GF-D8 (cell line): ENCODE measurements at places on chromosomes 1 and 21.

DNA sequence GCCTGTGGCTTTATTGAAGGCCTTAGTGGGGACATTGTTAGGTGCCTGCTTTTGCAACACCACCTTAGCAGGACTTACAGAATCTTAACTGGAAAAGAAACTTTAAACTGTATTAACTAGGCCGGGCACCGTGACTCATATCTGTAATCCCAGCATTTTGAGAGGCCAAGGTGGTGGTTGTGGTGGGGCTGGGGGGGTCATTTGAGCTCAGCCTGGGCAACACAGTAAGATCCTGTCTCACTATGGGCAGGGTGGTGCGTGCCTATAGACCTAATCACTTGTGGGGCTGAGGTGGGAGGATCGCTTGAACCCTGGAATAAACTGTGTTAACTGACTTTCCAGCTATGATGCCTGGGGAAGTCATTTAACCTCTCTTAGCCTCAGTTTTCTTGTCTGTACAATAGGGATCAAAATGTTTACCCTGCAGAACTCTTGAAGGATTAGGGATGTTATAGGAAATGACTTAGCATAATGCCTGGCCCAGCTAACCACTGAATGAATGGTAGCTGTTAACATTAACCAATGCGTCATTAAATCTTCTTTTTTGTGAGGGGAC is 39.5 kb downstream of the IER5 start:
- peak; percentile 8 for DNase-seq

DNA sequence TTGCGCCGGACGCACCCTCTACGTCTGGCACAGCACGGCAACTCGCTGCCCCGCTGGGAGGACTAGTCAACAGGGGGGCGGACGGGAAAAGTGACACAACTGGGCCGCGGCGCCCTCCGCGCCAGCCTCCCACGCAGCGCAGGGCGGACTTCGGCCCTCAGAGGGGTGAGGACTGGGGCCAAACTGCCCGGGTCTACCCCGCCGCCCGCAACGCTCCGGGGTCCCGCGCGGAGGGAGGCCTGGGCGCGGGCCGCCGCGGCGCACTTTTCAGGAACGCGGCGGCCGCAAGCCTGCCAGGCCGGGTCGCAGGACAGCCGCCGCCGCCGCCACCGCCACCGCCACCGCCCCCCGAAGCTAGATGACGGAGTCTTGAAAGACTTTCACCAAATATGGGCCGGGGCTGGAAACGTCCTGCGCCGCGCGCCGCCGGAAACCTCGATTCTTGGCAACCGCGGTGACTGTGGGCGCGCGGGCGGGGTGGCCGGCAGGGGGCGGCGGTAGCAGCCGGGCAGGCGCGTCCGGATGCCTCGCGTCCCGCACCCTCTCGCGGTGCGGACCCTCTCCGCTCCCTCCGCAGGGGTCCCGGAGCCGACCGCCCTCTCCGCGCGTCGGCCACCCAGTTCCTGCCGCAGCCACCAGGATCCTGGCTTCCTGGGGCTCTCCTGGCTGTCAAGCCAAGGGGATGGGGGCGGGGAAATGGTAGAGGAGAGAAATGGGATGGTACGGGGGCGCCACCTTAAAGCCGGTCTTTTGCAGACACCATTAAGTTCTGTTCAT is 3.7 kb upstream of the CCN1 start:
- no peak for DNase-seq

DNA sequence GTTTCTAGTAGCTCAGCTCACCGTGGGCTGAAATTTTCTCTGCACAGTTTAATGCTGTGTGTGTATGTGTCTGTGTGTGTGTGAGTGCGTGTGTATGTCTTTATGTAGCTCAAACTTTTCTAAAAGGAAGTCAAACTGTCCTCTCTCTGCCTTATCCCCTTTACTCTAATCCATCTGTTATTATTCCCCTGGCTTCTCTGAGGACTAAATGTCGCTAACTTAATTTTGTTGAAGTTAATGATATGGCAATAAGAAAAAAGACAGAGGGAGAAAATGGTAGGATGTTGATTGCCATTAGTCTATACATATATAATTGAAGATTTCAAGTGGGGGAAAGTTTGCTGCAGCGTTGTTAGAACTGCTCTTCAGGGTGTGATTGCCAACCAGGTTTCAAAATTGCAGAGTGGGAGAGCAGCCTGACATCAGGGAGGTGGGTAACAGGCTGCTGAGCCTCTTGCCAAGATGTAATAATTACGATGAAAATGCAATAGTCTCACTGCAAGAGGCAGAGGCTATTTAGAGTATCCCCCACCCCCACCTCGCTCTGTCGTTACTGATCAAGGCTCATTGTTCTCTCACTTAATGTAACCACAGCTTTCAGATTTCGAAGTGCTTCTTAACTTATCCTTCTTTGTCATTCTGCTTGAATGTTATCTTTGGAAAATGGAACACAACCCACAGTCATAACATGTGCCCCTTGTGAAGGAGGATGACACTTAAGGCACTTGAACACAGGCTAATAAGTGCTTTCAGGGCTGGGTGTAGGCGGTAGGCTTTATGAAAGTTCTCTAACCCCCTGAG is 559.0 kb upstream of the PLXNA2 start:
- DNase-seq: no peak

DNA sequence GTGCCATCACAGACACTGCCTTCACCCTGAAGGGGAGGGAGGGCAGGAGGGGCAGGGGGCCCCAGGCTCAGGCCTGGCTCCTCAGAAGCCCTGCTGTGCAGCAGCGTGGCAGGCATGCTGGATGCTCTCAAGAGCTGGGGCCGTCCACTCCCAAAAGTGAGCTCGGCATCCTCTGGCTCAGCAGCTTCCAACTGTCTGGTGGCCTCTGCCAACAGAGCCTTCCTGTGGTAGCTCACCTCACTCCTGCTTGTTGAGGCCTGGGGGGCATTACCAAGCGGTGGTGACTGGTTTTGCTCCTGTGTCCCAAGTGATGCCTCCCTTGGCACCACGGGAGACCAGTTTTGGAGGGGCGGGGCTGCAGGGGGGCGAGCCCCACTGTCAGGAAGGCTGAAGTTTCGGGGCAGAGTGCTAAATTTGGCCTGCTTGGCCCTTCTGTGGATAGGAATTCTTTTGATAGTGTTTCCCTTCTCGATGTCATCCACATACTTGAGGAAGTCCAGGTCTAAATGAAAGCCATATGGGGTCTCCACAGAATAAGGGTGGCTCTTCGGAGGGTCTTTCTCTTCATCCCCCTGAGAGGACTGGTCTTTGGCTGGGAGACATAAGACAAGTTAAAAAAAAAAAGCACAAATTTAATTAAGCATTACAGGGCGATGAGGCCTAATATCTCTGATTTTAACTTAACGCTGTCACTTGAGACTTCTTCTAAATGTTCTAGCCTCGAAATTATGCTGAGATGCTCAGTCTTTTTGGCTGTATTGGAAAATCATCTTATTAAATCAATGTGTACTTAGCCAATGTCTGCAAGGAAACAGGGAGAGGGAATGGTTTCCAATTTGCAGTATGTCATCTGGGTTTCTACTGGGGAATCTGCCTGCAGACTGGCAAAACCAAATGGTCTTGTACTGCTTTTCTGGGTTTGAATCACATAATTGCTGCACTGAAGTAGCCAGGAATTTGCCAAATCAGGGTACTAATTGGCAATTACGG is 44.4 kb downstream of the KANK4 start:
- no peak for DNase-seq

DNA sequence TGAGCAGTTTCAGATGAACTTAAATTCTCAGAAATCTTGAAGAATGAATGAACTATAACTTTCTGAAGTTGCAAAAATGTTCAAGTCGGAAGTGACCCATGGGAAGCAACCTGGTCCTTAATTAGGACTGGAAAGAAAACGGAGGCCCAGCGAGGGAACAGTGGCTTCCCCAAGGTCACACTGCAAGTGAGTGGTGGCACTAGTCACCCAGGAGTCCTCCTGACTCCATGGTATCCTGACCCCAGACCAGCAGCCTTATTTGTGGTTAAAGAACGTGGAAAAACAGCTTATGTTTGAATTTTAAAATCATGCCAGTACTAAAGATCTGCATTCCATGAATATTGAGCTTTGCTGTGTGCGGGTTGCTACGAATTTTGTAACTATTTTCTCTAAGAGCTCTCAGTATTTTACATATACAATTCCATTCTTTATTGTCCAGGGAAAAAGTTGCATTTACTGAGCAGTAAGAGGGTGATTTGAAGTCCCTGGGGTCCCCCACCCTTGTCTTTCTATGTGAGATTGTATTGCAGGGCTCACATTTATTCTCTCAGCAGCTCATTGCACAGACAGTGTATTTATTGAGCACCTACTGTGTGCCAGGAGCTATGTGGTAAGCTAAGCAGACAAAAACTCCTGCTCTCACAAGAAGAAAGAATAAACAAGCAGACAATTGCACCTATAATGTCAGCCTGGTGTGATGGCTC is 61.6 kb upstream of the ATP5PO start:
- no peak for DNase-seq

DNA sequence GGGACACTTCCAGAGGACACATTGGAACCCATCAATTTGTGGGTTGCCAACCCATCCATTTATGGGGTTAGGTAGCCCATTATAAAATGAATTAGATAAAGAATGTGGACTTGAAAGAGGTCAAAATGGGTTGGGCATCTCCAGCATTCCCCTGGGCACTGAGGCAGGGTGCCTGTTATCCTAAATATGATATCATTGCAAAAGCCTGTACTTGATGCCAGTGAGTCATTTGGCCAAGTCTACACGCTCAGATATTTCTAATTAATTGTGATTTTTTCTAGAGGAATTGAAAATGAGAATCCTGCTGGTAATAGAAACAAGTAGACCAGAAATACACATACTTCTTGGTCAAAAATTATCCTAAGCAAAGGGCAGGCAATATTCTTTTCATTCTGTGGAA is 21.9 kb upstream of the NBL1 start:
- no peak for DNase-seq
